Stimulated activated CD8-positive, alpha-beta memory T cell treated with anti-CD3 and anti-CD28 coated beads, Interleukin-7, amount 100 ng/mL, for 24 hours (primary cell): ENCODE measurements at places on chromosomes 2 and 18.

GRCh38 chr2:2901384-2902345 lies 476.0 kb downstream of the EIPR1 start:
- DNase-seq = no peak

- DNase-seq = no peak
Observed at GRCh38 chr2:240956935-240957655, 41.3 kb upstream of the SNED1 start.

- DNase-seq = no peak
Observed at GRCh38 chr2:58308435-58308834, 67.3 kb upstream of the FANCL start.

DNA sequence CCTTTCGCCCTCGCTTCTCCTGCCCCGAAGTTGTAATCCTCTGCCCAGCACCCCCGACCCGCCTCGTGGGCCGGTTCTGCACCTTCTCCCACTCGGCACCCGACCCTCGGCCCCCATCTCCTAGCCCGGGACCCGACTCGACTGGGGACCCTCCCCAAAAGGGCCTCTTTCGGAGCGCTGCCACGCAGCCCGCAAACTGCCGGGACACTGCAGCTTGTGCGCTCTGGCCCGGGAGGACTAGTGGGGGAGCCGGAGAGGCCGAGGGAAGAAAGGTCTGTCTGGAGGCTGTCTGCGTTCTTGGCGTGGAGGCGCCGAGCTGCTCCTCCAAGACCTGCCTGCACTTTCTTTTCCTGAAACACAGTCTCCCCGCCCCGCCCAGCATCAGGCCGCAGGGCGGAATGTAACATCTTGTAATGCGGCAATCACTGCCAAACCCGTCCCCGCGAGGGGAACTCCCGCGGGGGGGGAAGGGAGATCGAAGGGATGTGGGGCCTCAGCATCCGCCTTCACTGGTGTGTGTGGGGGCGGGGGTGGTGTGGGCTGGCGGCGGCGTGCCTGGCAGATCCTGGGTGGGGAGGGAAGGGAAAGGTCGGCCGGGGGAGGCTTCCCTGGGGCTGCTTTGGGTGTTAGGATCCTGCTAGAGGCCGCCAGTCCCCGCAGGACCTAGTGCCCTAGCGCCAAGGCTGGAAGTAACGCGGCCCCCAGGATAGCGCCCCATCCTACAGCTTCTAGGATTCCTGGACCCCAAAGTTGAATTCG lies 7.4 kb downstream of the DLX2 start:
- no peak for DNase-seq

GRCh38 chr18:44186001-44186400 lies 494.7 kb upstream of the SETBP1 start:
- DNase-seq = no peak

GRCh38 chr2:30631051-30631671 lies 176.1 kb downstream of the CAPN13 start:
- DNase-seq = no peak

DNA sequence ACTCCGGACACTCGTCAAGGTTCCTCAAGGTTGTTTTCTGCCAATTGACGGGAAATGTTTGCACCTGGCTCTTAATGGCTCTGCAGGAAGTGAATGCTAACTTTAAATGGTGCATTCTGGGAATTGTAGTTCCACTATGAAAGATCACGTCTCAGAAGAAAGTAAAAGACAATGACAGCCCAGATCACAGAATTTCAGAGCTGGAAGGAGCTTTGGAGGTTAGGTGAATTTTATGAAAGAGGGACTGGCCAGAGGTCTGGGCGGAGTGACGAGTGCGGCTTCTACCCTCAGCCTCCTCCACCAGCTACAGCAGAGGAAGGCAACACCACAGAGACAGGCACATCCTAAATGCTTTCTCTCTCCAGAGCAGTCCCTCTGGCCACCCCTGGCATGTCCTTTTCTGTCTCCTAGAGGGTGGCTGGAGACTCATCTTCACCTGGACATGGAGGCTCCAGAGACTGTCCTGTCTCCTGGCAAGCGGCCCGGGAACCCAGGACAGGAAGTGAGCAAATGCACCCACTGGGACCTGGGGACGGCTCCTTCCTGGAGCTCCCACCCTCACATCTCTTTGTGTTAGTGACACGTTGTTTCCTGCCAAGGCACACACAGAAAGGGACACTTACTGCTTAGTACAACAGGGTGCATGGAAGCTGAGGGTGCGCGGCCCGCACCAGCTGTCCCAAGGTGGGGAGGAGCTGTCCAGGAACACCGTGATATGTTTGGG lies 19.4 kb downstream of the THAP4 start:
- no peak for DNase-seq
